ENCODE measurements at places on chromosomes 5 and 9. TPM values are rescaled to one million over a fixed set of nuclear protein-coding genes. Genes with fewer than 3 reads are reported as not detected.

Gene ADRB2
- 2.1 TPM for total RNA-seq

Gene NUP188
- 68.8 TPM for total RNA-seq

Gene HAVCR1
- total RNA-seq: 30.2 TPM

Gene PMPCA
- 67.8 TPM for total RNA-seq

Gene LMBRD2
- 15.6 TPM for total RNA-seq

Gene FOXI1
- total RNA-seq: not detected

Gene IL9
- not detected for total RNA-seq

Gene TRIO
- total RNA-seq: 8.3 TPM

Gene TICAM2
- not detected for total RNA-seq

Gene GLT6D1
- total RNA-seq: not detected

Gene KCTD16
- total RNA-seq: 0.13 TPM

Gene MYOZ3
- not detected for total RNA-seq

Gene EIF4E1B
- total RNA-seq: not detected

Gene PPP3R2
- not detected for total RNA-seq

Gene NPDC1
- total RNA-seq: 4.3 TPM

Gene IRX1
- total RNA-seq: not detected

Gene TPPP
- 0.25 TPM for total RNA-seq

Gene CCL27
- not detected for total RNA-seq

Gene PRDM9
- not detected for total RNA-seq

Gene ADCY2
- not detected for total RNA-seq

Gene ZNF879
- total RNA-seq: 20.3 TPM

Gene SSNA1
- total RNA-seq: 39.2 TPM

Gene LRRC70
- 1.2 TPM for total RNA-seq

Gene FAM81B
- total RNA-seq: not detected

Gene SLC22A4
- total RNA-seq: not detected

Gene IL5
- total RNA-seq: not detected

Gene CDH12
- not detected for total RNA-seq

Gene COL15A1
- not detected for total RNA-seq

Gene FAT2
- not detected for total RNA-seq

Gene SET
- total RNA-seq: 325 TPM

Gene SLC6A3
- total RNA-seq: 0.08 TPM

Gene MOB3B
- total RNA-seq: 0.93 TPM

Gene IGFBPL1
- total RNA-seq: not detected

Gene CCNI2
- total RNA-seq: 10.0 TPM

Gene PCDHGA5
- 0.13 TPM for total RNA-seq

Gene SAPCD2
- total RNA-seq: 0.27 TPM

Gene SPINK5
- not detected for total RNA-seq

Gene CDH10
- not detected for total RNA-seq

Gene FAM169A
- 26.1 TPM for total RNA-seq

Gene MCTP1
- total RNA-seq: 0.80 TPM

Gene SLC4A9
- total RNA-seq: not detected

Gene IL7R
- 1,319 TPM for total RNA-seq

Gene KCNT1
- total RNA-seq: not detected

Gene JMY
- 27.3 TPM for total RNA-seq

Gene PLEKHG4B
- total RNA-seq: not detected

Gene AFAP1L1
- 0.27 TPM for total RNA-seq

Gene ZNF483
- total RNA-seq: 19.4 TPM

Gene GAS1
- 0.29 TPM for total RNA-seq

Gene LRRC19
- total RNA-seq: not detected

Gene C5orf52
- total RNA-seq: not detected

Gene MEIKIN
- 2.8 TPM for total RNA-seq

Gene GGTA1
- not detected for total RNA-seq

Gene GPR151
- total RNA-seq: not detected

Gene BTNL8
- not detected for total RNA-seq

Gene FOXE1
- not detected for total RNA-seq

Measured in naive thymus-derived CD8-positive, alpha-beta T cell (primary cell).